ENCODE measurements at places on chromosomes 2 and 18. TPM values are rescaled to one million over a fixed set of nuclear protein-coding genes. Genes with fewer than 3 reads are reported as not detected.

Gene STEAP3
- total RNA-seq: 10.6 TPM

Gene VAMP8
- not detected for total RNA-seq

Gene GAL3ST2
- total RNA-seq: not detected

Gene ST6GAL2
- 29.0 TPM for total RNA-seq

Gene GALR1
- total RNA-seq: 0.27 TPM

Gene GCFC2
- total RNA-seq: 21.7 TPM

DNA sequence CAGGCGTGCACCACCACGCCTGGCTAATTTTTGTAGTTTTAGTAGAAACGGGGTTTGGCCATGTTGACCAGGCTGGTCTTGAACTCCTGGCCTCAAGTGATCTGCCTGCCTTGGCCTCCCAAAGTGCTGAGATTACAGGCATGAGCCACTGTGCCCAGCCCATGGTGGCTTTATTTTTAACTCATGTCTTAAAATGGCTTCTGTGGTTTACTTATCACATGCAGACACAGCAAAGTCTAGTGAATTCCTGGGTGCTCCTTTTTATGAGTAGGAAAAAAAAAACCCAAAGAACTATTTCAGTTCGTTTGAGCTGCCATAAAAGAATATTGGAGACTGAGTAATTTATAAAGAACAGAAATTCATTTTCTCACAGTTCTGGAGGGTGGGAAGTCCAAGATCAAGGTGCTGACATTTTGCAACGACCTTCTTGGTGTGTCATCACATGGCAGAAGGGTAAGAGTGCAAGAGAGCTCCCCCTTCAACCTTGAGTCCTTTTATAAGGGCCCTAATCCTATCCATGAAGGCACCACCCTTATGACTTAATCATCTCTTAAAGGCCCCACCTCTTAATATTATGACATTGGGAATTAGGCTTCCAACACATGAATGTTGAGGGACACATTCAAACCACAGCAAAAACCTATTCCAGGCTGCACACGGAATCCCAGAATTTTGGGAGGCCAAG, 12.6 kb upstream of the REL start:
- no peak for ATAC-seq

- ATAC-seq: no peak
Observed at GRCh38 chr2:120939595-120940318, 204.1 kb downstream of the GLI2 start.

DNA sequence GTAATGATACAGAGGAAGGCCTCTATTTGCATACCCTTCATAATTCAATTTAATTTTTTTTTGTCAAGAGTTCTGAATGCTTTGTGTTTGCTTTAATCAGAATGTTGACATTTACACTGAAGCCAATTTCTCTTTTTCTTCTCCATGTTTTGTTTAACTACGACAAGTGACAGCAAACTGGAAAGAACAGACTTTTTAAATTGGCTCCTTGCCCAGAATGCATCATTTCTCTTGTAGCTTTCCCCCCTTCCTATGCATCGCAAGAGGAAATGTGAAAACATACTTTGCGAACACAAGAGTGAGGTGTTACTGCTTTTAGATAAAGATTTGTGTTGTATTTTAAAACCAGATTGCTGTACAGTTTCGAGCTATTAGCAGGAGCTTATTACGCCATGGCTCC, 955.2 kb upstream of the CELF4 start:
- ATAC-seq: no peak

- no peak for ATAC-seq
Observed at GRCh38 chr2:47259829-47260228, 104.7 kb upstream of the STPG4 start.

DNA sequence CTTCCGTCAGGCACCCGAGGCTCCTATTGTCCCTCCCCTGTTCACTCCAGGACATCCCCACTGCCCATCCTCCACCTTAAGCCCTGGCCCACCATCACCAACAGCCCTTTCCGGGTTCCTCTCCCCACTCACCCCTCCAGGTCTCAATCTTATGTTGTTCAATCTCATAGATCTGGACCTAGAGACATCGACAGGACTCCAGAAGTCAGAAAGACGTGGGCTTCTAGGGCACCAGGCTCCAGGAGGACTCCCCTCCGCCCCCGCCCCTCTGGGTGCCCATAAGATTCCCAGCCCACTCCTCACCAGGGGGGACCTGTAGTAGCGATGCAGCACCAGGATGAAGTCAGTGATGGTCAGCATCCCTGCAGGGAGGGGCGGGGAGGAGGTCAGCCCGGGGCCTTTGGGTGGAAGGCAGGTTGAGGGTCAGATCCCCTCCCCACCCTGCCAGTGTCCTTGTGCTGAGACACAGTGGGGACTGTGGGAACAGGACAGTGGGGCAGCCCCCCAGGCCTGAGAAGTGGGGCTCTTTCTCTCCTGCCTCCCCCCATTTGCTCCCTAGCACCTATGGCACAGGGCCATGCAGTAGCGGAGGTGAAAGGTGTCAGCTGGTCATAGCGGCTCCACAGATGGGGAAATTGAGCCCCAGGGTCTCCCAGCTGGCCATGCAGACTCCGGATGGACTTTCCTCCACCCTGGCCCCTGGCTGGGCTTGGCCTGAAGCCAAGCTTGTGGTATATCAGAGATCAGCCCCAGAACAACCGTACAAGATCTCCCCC, 3.7 kb downstream of the PRKAG3 start:
- ATAC-seq: no peak

DNA sequence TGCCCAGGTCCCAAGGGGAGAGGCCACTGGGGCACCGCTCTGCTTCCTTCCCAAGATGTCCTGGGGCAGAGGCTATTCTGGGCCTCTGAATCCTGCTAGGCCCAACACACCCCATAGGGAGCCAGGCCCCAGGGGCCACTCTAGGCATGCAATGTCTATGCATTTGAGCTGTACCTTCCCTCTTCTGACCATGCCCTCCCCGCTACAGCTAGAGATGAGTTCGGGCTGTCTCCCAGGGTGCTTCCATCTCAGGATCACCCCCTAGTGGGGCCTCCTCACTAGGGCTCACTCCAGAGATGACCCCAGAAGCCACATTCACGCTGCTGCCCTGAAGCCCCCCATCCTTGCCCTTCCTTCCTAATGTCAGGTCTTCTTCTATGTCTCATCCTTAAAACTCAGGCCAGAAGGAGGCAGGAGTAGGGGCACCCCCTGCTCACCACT, 54.4 kb downstream of the TNS1 start:
- ATAC-seq: no peak

DNA sequence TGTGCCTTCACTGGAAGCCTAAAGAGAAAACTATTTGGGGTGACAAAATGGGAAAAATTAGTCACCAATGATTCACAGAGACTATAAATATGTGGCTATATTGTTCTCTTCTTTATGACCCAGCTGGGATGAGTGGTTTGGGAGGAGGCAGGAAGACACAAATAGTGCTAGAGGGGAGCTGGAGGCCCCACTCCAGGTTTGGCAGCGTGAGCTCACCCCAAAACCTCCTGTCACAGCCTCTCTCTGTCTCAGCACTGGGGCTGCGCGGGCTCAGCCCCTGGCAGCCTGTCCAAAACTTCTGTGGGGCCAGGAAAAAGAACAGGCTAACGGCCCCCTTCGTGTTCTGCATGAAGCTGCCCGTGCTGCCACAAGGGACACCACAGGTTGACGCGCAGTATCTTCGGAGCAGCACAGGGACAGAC, 73.2 kb upstream of the LCLAT1 start:
- no peak for ATAC-seq

DNA sequence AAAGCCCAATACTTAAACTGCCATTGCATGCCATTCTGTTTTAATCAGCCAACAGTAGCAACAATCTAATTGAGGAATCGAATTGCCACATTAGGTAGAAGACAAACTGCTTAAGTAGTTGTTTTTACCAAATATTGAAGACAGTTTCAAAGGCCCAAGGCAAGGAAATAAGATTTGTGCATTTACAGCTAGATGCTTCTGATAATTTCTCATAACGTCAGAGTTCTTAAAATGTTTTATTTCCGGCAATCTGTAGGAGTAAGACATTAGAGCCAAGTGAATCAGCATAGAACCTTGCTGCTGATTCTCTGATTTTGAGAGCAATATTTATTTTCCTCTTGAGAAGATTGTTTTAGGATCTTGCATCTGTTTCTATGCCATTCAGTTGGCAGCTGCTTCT, 174.3 kb downstream of the RBM43 start:
- ATAC-seq: no peak

- no peak for ATAC-seq
Observed at GRCh38 chr18:69128566-69128965, 272.1 kb upstream of the DOK6 start.

GRCh38 chr2:238397356-238397755, 29.4 kb upstream of the ASB1 start:
- ATAC-seq: no peak

- no peak for ATAC-seq
Observed at GRCh38 chr2:128451084-128452023, 132.7 kb upstream of the HS6ST1 start.

DNA sequence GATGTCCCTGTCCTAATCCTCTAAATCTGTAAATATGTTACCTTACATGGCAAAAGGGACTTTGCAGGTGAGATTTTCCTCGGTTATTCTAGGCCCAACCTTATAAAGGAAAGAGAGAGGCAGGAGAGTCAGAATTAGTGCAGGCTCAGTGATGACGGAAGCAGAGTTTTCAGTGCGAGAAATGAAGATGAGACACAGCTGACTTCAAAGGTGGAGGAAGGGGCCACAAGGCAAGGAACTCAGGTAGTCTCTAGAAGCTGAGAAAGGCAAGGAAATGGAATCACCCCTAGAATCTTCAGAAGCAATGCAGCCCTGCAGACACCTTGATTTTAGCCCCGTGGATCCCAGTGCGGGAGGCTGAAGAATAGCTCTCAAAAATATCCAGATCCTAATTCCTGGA, 7.2 kb upstream of the LCLAT1 start:
- ATAC-seq: no peak

DNA sequence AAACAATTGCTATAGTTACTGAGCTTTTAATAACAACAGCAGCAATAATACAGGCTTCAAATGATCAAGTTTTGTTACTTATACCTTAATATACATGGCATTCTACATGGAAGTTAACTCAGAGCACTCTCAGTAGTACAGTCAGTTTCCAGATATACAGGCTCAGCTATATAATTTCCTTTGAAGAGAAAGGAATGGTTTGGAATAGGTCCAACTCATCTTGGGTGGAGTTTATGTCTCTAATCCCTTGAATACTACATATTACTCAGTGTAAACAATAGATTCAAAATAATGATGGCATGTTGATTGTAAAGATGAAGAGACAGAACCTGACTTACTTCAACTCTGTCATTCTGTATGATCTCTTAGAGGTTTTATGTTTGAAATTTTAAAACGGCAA, 174.9 kb downstream of the EPHA4 start:
- no peak for ATAC-seq

All from gastroesophageal sphincter (tissue), 4 donors.